GM23248 (cell line): ENCODE measurements at places on chromosomes 12 and 14. TPM values are rescaled to one million over a fixed set of nuclear protein-coding genes. Genes with fewer than 3 reads are reported as not detected.
A peak's percentile ranks its signal among the peaks of the same experiment; 100 is the strongest.

The KRT77 gene
- total RNA-seq = not detected in 2 replicates

The CATSPERB gene
- 0.11 TPM in 1 of 2 replicates, not detected in the other for total RNA-seq

The SPTSSA gene
- 11.5 and 13.5 TPM in 2 replicates for total RNA-seq

The RTL1 gene
- not detected in 2 replicates for total RNA-seq

The ITFG2 gene
- total RNA-seq = 14.4 and 15.7 TPM in 2 replicates

The NPAS3 gene
- 0.65 TPM in 1 of 2 replicates, not detected in the other for total RNA-seq

DNA sequence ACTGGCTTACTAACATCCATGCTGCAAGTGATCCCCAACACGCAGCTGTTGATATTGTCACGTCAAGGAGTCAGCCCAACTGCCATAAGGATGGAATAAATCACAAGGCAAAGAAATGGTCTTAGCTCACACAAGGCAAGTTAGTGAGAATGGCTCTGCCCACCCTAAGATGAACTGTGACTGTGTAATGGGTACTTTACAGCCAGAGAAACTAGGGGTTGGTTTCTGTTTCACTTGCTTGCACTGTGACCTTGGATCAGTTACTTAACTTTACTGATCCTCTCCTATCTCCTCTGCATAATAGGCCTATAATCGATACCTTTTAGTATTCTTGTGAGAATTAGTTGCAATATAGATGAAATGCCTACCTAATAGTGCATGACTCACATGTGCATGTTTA, 52.2 kb upstream of the ANO2 start:
- no peak for DNase-seq

DNA sequence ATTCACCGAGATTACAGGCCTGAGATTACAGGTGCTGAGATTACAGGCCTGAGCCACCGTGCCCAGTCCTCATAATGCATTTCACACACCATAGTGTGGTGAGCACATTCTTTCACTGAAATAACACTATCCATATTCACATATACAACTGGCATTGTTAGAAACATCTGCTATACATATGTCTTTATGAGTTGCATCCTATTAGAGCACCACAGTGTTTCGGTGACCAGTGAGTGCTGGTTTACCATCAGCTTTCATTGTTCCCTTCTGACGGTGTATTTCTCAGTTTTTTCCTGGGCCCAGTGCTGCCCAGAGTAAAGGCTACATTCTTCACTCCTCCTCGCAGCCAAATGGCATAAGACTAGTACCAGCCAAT, 96.2 kb upstream of the FGD4 start:
- DNase-seq = no peak

- DNase-seq = peak; percentile 66
These were observed 77.5 kb upstream of the KRAS start for GRCh38 chr12:25328072-25328712.

DNA sequence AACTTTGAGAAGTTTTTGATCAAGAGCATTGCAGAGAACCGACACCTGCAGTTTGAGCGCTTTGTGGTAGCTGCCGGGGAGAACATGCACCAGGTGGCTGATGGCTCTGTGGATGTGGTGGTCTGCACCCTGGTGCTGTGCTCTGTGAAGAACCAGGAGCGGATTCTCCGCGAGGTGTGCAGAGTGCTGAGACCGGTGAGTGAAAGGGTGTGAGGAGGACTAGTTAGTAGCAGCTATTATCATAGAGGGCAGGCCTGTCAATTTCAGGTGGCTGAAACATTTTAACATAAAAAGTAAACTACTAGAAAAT, 27.0 kb upstream of the HIGD1C start:
- no peak for DNase-seq

DNA sequence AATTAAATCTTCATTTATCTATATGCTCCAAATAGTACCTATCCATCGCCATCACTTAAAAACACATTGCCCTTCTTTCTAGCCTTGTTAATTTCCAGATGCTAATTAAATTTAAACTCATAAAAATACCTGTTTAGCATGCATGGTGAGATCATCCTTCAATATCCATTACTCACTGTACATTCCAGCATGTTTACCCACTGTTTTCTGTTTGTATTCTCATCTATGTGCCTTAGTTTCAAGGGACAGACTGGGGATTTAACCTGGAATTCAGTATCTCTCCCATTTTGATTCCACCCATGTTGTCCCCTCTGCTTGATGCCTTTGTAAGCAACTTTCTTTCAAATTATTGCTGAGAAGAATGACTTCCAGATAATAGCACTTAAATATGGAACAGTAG, 208.0 kb downstream of the SPTSSA start:
- DNase-seq = no peak

GRCh38 chr14:91125271-91125660, 11.4 kb downstream of the DGLUCY start:
- DNase-seq = no peak

GRCh38 chr14:64878837-64879634, 671 bp downstream of the SPTB start:
- peak; percentile 5 for DNase-seq

DNA sequence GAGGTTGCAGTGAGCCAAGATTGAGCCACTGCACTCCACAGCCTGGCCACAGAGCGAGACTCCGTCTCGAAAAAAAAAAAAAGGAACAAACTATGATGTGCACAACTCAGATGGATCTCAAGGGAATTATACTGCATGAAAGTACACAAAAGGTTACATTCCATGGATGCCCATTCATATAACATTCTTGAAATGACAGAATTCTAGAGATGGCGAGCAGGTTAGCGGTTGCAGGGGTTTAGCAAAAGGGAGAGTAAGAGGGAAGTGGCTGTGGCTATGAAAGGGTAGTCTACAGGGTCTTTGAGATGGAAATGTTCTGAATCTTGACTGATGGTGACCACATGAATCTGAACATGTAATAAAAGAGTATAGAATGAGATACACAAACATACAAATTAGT, 49.7 kb downstream of the CKB start:
- DNase-seq = no peak

DNA sequence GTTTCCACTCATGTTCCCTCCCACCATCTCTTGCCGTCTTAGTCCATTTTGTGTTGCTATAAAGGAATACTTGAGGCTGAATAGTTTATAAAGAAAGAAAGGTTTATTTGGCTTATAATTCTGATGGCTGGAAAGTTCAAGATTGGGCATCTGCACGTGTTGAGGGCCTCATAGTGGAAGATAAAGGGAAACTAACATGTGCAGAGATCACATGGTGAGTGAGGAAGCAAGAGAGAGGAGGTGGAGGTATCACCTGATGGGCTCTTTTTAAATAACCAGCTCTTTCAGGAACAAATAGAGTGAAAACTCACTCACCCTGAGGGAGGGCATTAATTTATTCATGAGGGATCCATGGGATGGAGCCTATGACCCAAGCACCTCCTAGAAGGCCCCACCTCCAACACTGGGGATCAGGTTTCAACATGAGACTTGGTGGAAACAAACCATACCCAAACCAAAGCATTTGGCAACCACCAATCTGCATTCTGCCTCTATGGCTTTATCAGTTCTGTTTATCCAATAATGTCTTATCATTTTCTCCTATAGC, 29.5 kb downstream of the MYO1H start:
- DNase-seq = no peak

- no peak for DNase-seq
These were observed 64.2 kb upstream of the FOXN3 start for GRCh38 chr14:89481196-89481595.

- DNase-seq = no peak
These were observed 389.8 kb downstream of the ETNK1 start for GRCh38 chr12:23014749-23015148.

GRCh38 chr12:25433581-25434325, 119.3 kb downstream of the LMNTD1 start:
- peak; percentile 4 for DNase-seq

DNA sequence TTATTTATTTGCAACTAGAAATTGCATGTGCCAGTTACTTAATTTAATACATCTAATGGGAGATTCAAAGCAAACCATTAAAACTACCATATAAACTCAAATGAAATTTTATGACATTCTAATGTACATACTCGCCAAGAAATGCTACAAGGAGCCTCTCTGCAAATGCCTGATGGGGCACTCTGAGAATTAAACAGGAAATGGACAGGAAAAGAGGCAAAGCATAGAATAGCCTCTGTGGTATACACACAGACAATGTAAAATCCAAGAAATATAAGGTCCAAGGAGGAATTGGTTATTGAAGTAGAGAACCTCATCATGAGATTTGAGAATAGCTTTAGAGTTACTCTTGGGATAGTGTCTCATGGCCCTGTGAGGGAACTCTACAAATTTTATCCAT, 41.2 kb downstream of the RAB21 start:
- no peak for DNase-seq

- DNase-seq = peak; percentile 69
These were observed 9.0 kb downstream of the PLEKHA5 start for GRCh38 chr12:19138551-19138950.

DNA sequence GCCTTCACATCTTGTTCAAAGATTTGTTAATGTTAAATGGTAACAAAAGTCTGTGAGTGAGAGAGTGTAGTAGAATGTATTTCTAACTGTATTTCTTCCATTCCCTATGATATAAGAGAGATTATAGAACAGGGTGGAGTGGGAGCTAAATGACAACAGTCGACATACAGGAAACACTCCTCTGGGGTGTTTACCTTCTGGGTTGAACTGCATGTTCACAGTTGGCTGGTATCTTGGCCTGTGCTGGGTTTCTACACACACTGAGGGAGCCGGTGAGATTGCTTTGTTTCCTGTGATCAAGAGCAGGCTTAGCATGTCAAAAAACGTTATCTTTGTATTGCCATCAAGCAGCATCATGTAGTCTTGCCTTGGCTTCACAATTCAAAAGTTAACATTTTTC, 274.3 kb upstream of the FAR2 start:
- no peak for DNase-seq

DNA sequence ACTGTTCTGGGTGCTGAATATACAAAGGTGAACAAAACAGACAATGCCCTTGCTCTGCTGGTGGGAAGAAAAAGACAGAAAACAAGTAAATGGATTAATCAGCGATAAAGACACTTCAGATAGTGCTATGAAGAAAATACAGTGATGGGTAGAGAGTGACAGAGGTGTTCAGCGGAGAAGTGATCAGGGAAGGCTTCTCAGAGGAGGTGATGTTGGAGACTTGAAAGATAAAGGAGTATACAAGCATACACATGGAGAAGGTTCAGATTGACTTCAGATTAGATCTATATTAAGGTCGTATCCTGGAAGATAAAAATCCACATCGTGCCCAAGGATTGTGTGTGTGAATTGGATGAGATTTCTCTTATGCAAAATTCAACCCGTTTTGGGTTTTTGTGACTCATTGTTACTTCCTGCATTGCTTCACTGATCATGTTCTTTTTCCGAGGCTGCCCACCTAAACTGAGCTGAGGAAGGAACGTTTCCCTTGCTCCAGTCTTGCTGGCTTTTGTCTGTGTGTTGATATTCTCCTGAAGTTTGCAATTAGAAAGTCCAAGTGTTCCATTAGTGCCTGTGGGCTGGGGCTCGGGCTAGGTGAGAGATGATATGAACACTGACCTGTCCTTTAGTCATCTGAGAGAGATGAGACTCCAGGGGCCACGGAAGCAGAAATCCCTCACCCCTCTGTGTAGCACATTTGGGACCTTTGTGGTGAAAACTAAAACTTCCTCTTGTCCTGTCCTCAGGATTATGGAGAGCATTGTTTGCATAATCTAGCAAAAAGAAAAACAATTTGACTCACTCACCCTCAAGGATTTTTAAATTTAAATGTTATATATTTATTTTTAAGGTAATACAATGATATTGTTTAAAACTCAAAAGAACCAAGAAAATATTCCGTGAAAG, 27.6 kb downstream of the PLXNC1 start:
- peak; percentile 68 for DNase-seq

GRCh38 chr14:84013424-84013823, 1516.5 kb upstream of the FLRT2 start:
- no peak for DNase-seq

- no peak for DNase-seq
These were observed 44.9 kb upstream of the SCN8A start for GRCh38 chr12:51546097-51546496.

- no peak for DNase-seq
These were observed 90.7 kb downstream of the PTCSC3 start for GRCh38 chr14:36085861-36086260.

- DNase-seq = no peak
These were observed 25.9 kb upstream of the COL2A1 start for GRCh38 chr12:48030173-48030650.

- DNase-seq = peak; percentile 43
These were observed 92.7 kb downstream of the MED13L start for GRCh38 chr12:116184763-116185162.
